ENCODE measurements at places on chromosomes 13 and 19.

DNA sequence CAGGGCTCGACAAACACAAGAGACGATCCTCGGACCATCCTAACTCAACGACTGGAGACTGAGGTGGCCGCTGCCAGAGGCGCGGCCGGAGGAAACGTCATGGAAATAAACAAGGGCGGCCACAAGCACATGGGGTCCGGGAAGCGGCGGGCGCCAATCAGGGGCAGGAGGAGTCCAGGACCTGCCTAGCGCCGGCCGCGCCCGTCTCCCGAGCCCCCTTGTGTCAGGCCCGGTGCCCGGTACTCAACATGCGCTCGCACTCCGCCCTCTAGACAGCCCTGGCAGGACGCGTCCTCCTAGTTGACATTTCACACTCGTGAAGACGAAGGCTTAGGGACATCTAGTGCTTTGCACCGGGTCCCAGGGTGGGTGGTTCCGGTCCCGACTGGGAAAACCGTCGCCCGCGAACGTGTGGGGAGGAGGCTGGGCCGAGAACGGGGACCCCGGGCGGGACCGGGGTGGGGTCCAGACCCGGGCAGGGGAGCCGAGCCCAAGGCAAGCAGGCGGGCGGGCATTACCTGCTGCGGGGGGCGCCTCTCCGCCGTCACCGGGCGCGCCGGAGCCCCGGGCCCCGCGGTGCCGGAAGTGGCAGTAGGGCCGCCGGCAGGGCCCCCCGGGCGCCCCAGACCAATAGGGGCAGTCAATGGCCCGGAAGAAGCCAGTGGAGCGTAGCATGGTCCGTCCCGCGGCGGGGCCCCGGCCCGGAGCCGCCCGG lies 442 bp downstream of the REXO1 start:
- DNase-seq, result no peak

DNA sequence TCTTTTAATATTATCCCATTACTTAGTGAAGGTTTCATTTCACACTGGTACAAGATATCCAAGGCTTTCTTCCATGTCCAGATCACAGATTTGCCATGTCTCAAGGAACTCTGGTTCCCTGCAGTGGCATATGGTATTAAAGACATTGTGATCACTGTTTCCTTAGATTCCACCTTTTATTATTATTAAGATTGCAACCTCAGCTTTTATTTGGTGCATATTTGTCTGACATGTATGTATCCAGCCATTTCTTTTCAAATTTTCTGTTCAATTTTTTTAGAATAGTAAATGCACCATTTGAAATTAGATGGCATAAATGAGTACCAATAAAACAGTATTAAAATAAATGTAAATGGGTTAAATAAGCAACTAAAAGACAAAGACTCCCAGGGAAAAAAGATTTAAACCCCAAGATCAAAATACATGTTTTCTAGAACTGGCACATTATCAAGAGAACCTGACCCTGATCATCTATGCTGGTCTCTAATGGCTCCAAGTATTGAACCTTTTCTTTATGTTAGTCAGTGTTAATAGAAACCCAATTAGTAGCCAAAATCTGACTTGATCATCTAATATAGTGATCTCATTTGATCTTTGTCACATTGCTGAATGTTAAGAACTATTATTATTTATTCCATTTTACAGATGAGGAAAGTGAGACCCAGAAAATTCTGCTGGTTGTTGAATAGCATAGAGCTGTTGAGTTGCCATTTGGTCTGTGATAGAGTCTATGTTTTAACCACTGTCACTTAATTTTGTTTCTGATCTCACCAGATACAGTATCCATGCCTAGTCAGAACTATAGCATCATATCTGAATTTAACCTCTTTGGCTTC lies at the start of gene OR10H4:
Gene OR10H4 (plus strand): TSS at position 786 of the 836 bp plus-strand sequence. CDS start 0 bp downstream, at position 786.
- no peak for DNase-seq

- DNase-seq, result no peak
Measured at GRCh38 chr19:31911577-31911976, 433.8 kb upstream of the ZNF507 start.

- no peak for DNase-seq
Measured at GRCh38 chr13:19179916-19180315, 1.7 kb downstream of the TUBA3C start.

DNA sequence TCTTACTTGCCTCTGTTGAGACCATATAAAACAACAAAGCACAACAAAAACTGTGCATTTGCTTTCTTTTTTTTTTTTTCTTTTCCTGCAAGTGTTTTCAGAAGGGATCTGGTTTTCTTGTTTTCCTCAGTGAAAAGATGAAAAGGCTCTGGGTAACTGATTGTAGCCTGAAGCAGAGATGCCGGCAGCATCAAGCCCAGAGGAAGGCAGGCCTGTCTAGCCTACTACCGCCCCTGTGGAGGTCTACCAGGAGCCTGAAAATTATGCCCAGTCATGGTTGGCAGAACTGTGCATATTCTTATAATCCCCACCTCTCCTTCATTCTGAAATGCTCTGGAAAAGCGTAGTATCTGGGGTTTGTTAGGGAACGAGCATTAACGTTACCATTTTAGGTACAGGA lies 32.6 kb upstream of the MEDAG start:
- DNase-seq, result no peak

GRCh38 chr19:48746738-48747575 lies at the start of gene IZUMO1:
IZUMO1 (minus strand) TSS chr19:48746909; CDS start chr19:48745859, 1,050 bp downstream.
- peak; percentile 46 for DNase-seq

DNA sequence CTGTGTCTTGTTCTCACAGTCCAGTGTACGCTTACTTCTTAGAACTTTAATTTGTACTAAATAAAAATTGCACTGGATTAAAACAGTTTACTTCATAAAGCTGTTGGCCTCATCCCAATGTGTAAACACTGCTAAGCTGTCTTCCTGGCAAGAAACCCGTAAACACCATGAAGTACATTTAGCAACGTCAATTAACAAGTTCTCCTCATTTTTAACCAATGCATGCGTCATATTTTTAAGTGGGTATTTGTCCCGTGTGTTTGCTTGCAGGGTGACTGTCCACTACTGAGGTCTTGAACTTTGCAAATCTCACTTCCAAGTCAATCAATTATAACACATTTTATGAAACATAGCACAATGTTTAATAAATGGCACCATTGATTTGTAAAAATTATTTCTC lies 28.2 kb downstream of the LAIR2 start:
- no peak for DNase-seq

DNA sequence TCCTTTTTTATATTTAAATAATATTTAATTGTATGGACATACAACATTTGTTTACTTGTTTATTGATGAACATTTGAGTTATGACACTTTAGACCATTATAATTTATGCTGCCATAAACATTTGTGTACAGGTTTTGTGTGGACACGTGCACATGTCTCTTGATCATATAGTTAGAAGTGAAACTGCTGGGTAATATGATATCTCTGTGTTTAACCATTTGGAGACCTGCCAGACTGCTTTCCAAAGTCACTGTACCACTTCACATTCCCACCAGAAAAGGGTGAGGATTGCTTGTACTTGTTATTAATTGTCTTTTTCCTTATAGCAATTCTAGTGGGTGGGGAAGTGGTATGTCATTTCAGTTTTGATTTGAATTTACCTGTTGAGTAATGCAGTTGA lies 145.6 kb upstream of the KLHL1 start:
- DNase-seq, result no peak

DNA sequence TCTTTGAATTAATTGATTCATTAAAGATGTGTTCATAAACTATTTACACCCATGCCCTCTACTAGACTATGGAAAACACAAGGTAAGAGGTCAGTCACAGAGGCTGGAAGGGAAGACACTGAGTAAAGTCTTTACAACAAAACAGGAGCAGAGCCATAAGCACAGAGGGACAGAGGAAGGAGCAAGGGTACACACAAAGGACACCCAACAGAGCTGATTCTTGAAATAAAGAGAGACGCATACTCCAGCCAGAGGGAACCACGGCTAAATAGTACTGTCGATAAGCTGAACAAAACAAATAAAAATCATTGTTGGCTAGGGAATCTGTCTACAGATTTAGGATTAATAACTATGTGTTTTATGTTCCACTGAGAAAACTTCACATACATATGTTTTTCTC lies 289.2 kb downstream of the EFNB2 start:
- no peak for DNase-seq

DNA sequence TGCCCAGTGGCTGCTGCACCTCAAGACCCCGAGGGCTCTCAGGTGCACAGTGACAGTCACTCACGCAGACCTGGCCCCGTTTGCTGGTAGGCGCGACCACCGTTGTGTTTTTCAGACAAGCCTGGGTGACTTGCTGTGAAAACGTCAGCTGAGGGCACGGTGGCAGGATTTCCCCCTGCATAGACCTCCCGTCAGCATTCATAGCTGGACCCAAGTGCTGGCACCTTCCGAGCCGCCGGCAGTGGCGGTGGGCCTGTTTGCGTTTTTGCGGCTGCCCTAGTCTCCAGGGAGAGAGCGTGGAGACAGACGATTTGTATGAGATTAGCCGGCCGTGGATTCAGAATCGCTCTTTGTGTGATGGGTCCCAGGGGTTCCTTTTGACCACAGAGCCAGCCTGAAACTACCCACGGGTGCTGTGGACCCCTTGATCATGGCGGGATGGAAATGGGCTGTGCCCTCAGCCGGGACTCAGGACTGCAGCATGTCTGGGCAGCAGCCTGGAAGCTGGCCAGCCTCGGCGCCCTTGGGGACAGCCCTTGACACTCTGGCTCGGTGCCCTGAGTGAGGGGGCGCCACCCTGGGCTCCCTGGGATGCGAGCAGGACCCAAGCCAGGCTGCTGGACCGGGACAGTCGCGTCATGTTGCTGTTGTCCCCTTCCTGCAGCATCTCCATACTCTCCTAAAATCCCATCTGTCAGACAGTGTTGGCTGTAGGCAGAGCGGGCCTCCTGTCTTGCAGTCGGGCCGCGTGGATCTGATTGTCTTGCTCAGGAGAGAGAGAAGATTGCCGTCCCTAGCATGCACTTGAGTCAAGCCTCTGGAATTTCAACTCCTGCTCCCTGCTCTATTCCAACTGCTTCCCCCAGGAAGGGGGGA lies 8.6 kb downstream of the KDM4B start:
- DNase-seq, result no peak

DNA sequence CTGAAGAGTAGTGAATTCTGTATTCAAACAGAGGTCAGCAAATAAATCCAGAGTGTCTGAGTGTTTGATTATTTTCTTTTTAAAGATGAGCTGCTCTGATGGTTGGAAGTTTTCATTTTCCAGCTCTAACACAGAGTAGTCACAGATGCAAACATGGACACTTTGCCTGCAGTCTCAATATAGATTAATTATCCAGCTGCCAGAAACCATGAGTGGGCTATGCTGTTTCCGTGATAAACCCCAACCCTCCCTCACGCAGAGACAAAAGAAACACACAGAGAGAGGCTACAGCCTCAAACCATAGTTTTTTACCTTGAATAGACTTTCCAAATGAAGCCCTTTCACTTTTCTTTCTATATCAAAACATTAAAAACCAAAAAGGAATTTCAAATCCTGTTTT lies 884.7 kb downstream of the DIAPH3 start:
- DNase-seq, result no peak

DNA sequence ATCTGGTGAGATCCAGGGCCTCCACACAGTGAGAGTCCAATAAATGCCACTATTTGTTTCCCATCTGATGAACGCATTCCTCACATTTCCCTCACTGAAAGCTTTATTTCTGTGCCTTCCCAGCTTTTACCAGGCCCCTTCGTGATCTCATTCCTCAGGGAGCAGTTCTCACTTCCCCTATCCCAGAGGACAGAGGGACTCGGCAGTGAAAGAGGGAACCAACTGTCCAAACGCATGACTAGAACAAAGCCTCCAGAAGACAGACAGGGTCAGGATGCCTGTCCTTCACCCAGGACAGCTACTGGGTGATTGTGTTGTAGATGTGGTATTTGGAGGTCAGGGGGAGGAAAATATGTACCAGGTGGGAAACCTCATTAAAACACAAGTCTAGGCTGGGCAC lies 2.0 kb upstream of the ZBTB45 start:
- no peak for DNase-seq

All from effector memory CD8-positive, alpha-beta T cell (primary cell).